ENCODE measurements at places on chromosomes 7 and 10.

GRCh38 chr7:45420843-45421495, 153.2 kb upstream of the ADCY1 start:
- DNase-seq, result no peak

GRCh38 chr10:19654576-19654975, 161.7 kb upstream of the PLXDC2 start:
- DNase-seq, result no peak

GRCh38 chr7:139681463-139681755, 96.4 kb downstream of the HIPK2 start:
- no peak for DNase-seq

- peak; percentile 67 for DNase-seq
Measured at GRCh38 chr7:138935465-138936011, 45.7 kb downstream of the KIAA1549 start.

DNA sequence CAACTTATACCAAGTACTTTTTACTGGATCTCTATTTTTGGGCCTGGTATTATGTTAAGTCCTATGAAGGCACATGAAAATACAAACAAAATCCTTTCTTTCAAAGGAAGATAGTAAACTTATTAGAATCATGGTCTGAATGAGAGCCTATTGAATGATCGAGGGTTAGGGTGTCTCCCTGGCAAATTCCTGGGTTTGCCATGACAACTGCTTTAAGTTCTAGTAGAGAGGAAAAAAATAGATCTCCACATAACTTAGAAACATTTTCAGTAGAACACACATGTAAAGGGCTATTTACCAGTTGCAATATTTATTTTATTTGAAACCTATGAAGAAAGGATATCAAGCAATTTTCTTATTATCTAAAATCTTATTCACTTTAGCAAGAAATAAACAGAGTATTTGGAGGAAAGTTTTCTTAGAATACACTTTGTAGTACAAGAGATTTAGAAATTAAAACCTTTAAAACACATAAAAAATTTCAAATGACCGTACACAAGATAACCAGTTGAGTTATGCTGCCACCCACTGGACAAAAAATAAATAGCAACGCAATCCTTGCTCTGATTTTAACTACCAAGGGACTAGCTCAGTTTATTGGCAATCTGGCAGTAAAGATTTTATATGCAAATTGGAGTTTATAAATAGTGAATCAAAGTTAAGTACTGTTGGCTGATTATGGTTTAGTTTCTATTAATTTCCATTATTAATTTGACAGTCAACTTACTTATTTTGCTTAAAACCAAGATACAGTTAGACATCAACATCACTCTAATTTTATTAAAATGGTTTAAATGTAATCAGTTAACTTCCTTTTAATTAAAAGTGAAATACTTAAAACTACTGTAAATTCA, 33.9 kb downstream of the CACUL1 start:
- peak; percentile 48 for DNase-seq

DNA sequence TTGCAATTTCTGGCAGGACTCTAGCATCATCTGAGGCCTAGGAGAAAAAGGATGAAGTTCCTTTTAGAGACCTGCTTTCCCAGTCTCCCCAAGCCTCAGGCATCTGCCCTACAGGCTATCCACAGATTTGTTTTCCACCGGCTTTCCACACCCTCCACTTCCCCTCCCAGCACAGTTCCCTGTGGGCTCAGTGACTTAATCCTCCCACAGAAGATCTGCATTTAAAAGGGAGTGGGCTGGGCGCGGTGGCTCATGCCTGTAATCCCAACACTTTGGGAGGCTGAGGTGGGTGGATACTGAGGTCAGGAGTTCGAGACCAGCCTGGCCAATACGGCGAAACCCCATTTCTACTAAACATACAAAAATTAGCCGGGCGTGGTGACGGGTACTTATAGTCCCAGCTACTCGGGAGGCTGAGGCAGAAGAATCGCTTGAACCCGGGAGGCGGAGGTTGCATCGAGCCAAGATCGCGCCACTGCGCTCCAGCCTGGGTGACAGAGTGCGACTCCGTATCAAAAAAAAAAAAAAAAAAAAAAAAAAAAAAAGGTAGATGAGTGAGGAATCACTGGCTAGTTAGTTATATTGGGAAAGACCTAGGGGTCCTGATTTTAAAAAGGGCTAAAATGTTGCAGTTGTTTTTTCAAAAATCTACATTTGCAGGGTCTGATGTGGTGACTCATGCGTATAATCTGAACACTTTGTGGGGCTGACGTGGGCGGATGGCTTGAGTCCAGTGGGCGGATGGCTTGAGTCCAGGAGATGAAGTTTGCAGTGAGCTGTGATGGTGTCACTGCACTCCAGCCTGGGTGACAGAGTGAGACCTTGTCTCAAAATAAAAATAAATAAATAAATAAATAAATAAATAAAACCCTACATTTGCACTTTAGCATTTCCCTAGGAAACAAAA, 119.5 kb downstream of the BAMBI start:
- no peak for DNase-seq

DNA sequence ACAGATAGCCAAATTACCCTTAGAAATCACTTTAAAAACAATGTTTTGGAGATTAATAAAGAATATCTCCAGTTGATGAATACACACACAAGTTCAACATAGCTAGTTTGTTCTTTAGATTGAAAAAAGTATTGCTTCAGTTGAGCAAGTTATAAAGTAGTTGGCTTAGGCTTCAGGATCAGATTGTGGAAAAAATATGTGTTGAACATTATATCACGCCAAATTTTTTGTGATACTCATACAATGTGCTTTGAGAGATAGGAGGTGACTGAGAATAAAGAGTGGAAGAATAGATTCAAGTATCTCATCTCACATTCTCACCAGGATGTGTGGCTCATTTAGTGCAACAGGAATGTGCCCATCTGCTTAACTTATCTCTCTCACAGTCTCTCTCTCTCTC, 553.3 kb downstream of the HTR7 start:
- DNase-seq, result no peak

GRCh38 chr10:2882628-2883027, 184.7 kb upstream of the PFKP start:
- DNase-seq, result no peak

- no peak for DNase-seq
Measured at GRCh38 chr10:31707093-31708039, 221.3 kb downstream of the ARHGAP12 start.

DNA sequence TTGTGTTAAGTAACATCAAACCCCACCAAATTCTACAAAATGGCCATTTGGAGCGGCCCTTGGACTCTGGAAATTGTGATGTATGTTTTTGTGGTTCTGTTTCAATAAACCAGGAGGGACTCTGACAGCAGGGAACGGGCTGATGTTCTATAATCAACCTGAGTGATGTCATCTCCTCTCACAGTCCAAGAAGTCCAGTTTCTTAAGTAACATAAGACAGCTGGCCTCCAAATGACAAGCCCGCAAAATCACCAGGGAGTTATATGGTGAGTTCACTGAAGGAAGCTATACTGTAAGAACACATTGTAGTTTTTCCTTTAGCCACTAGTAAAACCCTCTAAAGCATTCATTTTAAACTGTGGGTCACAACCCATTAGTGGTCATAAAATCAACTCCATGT, 34.0 kb downstream of the GOT1 start:
- DNase-seq, result no peak

DNA sequence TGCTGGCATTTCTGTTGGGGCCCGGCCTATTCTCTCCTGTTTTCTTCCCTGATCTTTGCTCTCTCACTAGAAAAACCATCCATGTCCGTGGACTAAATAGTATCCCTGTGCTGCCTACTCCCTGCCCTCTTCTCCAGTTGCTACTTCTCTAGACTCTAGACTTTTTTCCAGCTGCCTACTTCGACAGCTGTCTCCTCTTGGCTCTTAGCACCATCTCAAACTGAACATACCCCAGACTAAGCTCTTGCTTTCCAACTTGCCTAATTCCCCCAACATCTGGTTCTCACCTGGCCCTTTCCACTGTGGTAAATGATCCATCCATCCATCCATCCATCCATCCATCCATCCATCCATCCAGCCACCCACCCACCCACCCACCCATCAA, 19.5 kb downstream of the ADCYAP1R1 start:
- no peak for DNase-seq

DNA sequence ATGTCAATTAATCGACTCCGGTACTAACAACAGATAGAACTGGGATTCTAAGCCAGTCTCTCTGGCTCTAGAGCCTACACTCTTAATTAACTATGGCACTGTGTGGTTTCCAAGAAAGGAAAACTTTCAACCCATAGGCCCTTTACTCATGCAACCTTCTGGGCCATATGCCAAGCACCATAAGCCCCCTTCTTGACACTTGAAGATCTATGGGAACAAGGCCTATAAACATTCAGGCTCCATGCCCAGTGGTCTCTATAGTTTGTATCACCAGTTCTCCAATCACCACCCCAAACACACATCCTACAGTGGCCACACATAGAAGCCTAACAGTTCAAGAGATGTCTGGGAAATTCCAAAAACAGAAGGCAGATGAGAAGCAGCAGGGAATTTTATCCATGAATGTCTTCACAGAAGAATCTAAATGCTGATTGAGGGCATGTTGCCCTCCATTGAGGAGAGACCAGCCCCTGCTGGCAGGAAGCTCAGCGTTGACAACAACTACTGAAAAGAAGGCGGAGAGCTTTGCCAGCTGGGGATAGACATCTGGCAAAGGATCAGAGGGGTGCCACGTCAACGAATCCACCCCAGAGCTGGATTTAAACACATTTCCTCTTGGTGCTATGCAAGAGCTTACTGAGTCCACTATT, 64.4 kb downstream of the GRM3 start:
- DNase-seq, result no peak

- DNase-seq, result peak; percentile 49
Measured at GRCh38 chr10:100186253-100187212, 704 bp upstream of the ERLIN1 start.

GRCh38 chr10:101776161-101776817, 375 bp upstream of the FGF8 start:
- DNase-seq, result peak; percentile 35

- peak; percentile 79 for DNase-seq
Measured at GRCh38 chr10:133257489-133258065, 19.1 kb downstream of the ADAM8 start.

GRCh38 chr10:11403116-11403515, 208.3 kb downstream of the USP6NL start:
- no peak for DNase-seq

DNA sequence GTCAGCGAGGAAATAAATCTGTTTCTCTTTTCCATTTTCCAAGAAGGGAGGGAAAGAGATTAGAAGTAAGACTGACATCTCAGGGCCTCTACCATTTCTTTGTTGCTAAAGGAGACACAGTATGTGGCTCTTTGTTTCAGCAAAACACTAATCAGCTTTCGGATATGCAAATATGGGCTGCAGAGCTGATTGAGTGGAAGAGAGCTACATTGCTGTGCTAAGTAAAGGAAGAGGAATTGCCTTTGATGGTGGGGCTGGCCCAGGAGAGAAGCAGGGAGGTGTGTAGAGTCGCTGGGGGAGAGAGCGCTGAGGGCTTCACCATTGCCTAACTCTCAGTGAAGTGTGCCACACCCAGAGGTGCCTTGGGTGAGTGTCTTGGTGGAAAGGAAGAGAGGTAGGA, 284.8 kb downstream of the SDK1 start:
- peak; percentile 33 for DNase-seq

DNA sequence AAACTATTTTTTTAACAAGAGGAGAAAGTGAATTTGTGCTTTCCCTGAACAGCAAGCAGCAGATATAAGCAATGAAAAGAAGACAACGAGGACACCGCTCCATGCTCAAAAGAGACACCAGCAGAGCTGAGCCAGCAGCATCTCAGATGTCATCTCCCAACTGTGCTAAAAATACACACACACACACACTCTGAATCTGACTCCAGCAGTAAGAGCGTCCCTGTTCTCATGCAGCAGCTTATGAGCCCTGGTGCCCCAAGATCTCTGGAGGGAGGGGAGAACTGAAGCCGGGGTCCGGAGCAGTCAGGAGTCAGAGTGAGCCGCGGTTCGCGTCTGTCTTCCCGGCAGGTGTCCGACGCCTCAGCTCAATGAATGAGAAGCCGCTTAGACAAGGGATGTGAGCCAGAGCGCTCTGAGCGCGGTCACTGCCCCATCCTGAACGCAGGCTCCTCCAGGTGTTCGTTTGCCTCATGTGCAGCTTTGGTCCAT, 49.2 kb downstream of the SVIL start:
- no peak for DNase-seq

- DNase-seq, result no peak
Measured at GRCh38 chr10:121302541-121303180, 295.6 kb downstream of the FGFR2 start.

GRCh38 chr7:2807845-2808772, 36.0 kb downstream of the GNA12 start:
- DNase-seq, result no peak

DNA sequence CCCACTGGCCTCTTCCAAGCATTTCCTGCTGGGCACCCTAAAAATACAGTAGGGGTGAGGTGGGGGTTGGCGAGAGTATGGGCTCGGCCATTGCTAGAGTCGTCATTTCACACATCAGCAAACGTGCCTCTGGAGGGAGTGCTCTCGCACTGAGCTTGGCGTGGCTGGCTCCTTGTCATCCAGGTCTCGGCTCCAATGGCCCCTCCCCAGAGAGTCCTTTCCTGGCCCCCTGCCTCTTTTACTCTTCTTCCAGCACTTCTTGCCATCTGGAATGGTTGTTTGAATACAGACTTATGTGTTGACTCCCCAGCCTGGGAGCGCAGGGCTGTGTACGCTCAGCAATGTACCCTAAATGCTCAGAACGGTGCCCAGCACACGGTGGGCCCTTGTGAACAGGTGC, 18.8 kb downstream of the UNC5B start:
- no peak for DNase-seq

GRCh38 chr7:20083781-20084180, 133.4 kb downstream of the MACC1 start:
- no peak for DNase-seq

DNA sequence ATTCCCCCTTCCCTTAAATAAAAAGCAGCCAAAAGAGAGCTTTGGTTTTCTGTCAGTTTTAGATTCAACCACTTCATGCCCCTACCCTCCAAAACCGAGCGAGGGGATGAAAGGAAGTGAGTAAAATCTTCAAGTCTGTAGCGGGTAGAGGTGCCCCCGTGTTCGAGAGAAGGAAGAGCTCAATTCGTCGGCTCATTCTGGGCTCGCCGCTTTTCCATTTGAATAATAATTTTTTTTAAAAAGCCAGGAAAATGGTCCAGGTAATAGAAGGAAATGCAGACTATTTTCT, 436.2 kb upstream of the GALNT17 start:
- DNase-seq, result no peak

GRCh38 chr7:38232502-38233366, 40.7 kb downstream of the TARP start:
- DNase-seq, result no peak
